ENCODE measurements at places on chromosomes 6 and 20. TPM values are rescaled to one million over a fixed set of nuclear protein-coding genes. Genes with fewer than 3 reads are reported as not detected.
A peak's percentile ranks its signal among the peaks of the same experiment; 100 is the strongest.

Gene NR2E1
- total RNA-seq, result not detected

Gene IPCEF1
- 1.5 TPM for total RNA-seq

Gene SLC17A2
- not detected for total RNA-seq

Gene SALL4
- 20.5 TPM for total RNA-seq

Gene TAP2
- 24.2 TPM for total RNA-seq

DNA sequence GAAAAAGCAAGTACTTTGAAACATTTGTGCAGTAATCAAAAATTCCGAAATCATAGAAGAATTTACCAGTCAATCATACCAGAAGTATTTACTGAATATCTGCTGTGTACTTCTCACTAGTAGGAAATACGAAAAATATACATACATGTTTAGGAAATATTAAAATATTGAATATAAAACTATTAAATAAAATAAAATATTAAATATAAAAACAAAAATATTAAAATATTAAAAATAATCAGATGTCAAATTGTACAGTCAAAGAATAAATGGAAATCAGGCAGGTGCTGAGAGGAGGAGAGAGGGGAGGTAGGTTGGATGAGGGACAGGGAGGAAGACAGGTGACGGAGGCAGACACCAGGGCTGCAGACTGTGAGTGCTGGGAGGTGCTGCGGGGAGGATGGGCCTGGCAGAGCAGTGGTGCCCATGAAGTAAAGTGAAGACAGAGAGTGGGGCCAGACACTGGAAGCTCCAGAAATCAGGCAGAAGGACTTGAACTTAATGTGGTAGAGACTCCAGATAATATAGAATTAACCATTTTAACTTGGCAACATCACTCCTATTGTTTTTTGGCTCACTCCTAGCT lies 55.9 kb downstream of the PRKN start:
- H3K27ac ChIP-seq, result no peak overlapping the region
- no peaks in the 10 kb centered on the region for H3K4me1 ChIP-seq
- H3K27me3 ChIP-seq, result no peaks in the 10 kb centered on the region
- H3K36me3 ChIP-seq, result no peaks in the 10 kb centered on the region

DNA sequence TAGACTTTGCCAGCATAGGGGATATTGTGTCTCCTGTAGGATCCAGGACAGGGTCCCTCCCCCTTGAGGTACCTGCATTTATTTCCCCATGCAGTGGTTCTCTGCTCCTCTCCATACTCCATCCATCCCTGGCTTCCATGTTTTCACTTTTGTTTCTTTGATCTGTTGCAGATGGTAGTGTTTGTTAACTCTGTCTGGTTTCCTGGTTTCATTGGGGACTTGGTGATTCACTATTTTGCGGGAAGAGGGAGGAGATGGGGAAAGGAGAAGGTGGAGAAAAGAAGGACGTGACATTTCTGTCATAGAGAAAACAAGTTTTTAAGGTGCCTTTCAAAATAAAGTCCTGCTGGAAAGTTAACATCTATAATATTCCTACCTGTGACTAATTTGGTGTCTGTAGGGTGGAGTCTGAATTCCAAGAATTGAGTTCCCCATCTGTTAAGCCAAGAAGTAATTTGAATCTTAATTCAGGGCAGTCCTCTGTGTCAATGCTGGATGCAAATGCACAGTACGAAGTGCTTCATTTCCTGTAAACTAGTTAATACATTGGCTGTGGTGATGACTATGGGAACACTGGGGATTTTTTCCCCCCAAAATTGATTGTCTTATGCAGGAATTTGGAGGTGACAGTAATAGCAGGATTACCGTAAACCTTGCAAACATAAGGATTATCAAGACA lies 6.9 kb upstream of the RNF144B start:
- no peaks in the 10 kb centered on the region for H3K4me1 ChIP-seq
- no peaks in the 10 kb centered on the region for H3K27me3 ChIP-seq
- H3K36me3 ChIP-seq, result no peaks in the 10 kb centered on the region
- H3K27ac ChIP-seq, result no peak overlapping the region

DNA sequence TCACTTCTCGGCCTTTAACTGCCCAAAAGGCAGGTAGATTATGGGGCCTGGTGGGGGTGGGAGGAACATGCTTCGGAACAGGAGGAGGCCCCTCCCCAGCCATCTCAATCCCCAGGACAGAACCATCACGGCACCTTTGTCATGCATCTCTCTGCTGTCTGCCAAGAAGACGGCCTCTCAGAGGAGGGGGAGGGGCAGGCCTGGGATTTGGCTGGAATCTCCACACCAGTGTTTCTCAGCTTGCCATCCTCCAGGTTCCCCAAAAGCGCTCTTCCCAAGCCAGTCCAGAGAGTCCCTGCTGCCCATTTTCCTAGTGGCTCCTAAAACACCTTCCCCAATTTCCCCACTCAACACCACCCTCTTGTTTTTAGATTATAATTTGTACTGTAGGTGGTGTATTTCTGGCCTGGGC lies 2.5 kb upstream of the POU5F1 start:
- H3K27me3 ChIP-seq, result peaks cover 34% of the 10 kb centered on the region
- H3K27ac ChIP-seq, result no peak overlapping the region
- no peaks in the 10 kb centered on the region for H3K36me3 ChIP-seq
- no peak for DNase-seq
- H3K4me3 ChIP-seq, result no peak overlapping the region

DNA sequence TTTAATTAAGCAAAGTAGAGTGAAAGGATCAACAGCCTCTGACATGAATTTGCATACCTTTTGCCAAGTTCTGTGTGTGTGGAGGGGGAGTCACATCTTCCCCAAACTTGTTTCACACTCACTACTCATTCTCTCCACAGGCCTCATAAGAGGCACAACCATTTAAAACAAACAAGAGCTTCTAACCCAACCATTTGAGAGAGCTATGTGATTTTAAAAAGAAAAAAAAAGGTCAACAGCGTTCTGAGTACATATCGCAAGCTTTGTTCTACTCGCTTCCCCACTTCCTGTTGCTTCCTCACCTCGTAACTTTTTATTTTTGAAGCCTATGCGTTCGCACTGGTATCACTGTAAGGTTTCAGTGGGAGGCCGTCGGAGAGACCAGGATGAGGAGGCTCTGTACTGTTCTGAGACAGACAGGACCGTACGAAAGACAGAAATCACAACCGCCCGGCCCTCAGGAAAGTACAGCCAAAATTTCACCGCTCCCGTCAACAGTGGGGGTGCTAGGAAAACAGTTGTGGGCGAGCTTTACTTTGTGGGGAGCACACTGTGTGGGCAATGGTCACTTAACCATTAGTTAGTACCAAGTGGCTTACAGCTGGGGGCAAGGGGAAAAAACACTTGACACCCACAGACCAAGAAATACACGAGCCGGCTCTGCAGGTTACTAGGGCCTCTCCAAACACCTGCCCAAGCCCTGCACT lies 61.3 kb downstream of the TRERF1 start:
- no peak overlapping the region for H3K27ac ChIP-seq
- no peaks in the 10 kb centered on the region for H3K36me3 ChIP-seq
- no peak overlapping the region for H3K4me3 ChIP-seq
- no peak for DNase-seq

DNA sequence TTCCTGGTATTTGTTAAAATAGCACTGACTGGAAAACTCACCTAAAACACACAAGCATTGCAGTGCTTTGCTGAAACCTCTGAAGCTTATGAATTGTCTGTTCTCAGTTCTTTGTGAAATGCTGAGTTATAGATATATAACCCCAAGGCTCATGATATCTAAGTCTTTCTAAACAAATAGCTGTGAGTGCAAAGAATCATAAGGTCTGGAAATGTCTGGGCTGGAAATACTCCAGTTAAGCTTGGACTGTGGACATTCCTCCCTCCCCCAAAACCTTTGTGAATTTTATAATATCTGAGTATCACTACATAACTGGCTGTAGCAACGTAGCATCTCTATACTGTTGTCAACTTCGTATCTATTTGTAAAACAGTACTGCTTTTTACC lies 69.1 kb downstream of the CBLN4 start:
- no peaks in the 10 kb centered on the region for H3K4me1 ChIP-seq
- no peak for DNase-seq
- no peak overlapping the region for H3K4me3 ChIP-seq
- no peak overlapping the region for H3K27ac ChIP-seq

GRCh38 chr6:107709341-107709740 lies 114.8 kb downstream of the SCML4 start:
- no peak overlapping the region for H3K27ac ChIP-seq
- no peak for DNase-seq
- H3K4me1 ChIP-seq, result peaks cover 15% of the 10 kb centered on the region
- H3K27me3 ChIP-seq, result peaks cover 47% of the 10 kb centered on the region
- no peak overlapping the region for H3K4me3 ChIP-seq

GRCh38 chr6:170280689-170281045 lies 10.2 kb downstream of the DLL1 start:
- peaks cover 18% of the 10 kb centered on the region for H3K27me3 ChIP-seq
- no peak overlapping the region for H3K4me3 ChIP-seq
- no peak overlapping the region for H3K27ac ChIP-seq
- H3K4me1 ChIP-seq, result peaks cover 3% of the 10 kb centered on the region

DNA sequence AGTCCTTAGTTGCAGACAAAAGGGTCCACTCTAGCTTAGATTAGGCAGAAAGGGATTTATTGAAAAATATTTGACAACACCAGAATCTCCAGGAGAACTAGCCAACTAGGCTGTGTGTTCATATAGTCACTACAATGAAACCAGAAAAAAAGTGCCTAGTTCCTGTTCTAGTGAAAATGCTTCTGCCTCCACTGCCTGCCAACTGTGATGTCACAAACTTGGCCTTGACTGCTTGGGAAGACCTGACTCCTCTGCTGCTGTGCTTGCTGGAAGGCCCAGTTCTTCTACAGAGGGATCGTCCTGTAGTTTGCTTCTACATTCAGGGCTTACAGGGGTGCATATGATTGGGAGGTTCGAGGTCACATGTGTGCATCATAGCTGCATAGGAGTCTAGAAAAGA lies 40.3 kb upstream of the XRN2 start:
- H3K27me3 ChIP-seq, result peaks cover 14% of the 10 kb centered on the region
- H3K36me3 ChIP-seq, result no peaks in the 10 kb centered on the region
- no peak overlapping the region for H3K4me3 ChIP-seq
- no peak for DNase-seq

DNA sequence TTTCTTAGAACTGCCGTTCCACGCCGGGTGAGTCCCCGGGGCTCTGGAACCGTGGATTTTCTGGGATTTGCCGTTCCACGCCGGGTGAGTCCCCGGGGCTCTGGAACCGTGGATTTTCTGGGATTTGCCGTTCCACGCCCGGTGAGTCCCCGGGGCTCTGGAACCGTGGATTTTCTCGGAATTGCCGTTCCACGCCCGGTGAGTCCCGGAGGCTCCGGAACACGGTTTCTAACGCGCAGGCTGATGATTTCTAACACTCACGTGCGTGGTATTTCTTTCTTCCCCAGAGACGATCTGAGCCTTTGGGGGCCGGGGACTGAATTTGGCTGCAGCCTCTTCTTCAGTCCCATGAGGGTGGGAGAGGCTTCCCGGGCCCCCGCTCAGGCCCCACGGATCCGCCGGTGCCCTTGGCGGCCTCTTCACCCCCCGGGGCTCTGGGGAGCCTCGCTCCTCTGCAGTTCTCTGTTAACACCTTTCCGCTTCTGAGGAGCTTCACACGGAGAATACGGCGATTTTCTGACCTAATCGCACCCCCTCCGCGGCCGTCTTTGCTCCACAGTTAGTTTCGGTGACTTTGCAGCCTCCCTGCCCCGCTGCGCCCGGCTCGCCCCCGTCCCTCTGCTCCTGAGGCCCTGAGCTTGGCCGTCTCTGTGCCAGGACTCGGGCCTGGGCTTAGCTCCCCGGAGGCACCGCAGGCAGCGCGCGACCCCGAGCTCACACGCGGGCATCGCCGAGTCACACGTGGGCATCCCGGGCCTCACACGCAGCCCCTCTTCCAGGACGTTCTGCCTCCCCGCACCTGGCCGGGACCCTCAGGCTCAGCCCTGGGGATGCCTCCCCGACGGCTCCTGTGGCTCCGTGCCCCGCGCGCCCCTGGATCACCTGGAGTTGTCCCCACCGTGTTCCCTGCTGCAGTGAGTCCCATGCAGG lies 7.2 kb upstream of the KIF25 start:
- H3K4me3 ChIP-seq, result no peak overlapping the region
- H3K27ac ChIP-seq, result no peak overlapping the region
- H3K4me1 ChIP-seq, result no peaks in the 10 kb centered on the region
- H3K36me3 ChIP-seq, result no peaks in the 10 kb centered on the region
- no peaks in the 10 kb centered on the region for H3K27me3 ChIP-seq

DNA sequence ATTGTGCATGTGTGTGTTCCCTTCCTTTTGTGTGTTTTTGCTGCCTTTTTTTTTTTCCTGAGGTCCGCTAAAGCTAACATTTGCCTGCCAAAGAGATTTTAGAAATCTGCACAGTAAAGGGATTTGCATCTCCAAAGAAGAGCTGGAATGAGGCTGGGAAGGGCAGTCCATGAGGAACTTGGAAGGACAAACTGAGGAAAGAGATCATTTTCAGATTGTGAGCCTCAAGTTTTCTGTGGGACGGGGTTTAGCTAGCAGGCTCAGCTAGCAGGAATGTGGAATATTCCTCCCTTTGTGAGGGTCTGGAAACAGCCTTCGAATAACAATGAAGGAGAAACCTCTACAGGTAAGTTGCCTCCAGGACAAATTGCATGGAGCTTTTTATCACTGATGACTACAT lies 3.8 kb downstream of the INSM1 start:
- H3K27me3 ChIP-seq, result peaks cover 82% of the 10 kb centered on the region
- H3K4me1 ChIP-seq, result peaks cover 6% of the 10 kb centered on the region
- H3K4me3 ChIP-seq, result no peak overlapping the region
- no peaks in the 10 kb centered on the region for H3K36me3 ChIP-seq
- H3K27ac ChIP-seq, result no peak overlapping the region

- H3K27ac ChIP-seq, result no peak overlapping the region
- DNase-seq, result no peak
- no peak overlapping the region for H3K4me3 ChIP-seq
- peaks cover 9% of the 10 kb centered on the region for H3K4me1 ChIP-seq
These were observed 76.5 kb downstream of the LYRM4 start for GRCh38 chr6:5184218-5184617.

- no peak overlapping the region for H3K27ac ChIP-seq
- peaks cover 7% of the 10 kb centered on the region for H3K4me1 ChIP-seq
- H3K4me3 ChIP-seq, result no peak overlapping the region
- H3K27me3 ChIP-seq, result no peaks in the 10 kb centered on the region
- no peak for DNase-seq
These were observed 831.2 kb downstream of the KIF16B start for GRCh38 chr20:15742087-15742486.

DNA sequence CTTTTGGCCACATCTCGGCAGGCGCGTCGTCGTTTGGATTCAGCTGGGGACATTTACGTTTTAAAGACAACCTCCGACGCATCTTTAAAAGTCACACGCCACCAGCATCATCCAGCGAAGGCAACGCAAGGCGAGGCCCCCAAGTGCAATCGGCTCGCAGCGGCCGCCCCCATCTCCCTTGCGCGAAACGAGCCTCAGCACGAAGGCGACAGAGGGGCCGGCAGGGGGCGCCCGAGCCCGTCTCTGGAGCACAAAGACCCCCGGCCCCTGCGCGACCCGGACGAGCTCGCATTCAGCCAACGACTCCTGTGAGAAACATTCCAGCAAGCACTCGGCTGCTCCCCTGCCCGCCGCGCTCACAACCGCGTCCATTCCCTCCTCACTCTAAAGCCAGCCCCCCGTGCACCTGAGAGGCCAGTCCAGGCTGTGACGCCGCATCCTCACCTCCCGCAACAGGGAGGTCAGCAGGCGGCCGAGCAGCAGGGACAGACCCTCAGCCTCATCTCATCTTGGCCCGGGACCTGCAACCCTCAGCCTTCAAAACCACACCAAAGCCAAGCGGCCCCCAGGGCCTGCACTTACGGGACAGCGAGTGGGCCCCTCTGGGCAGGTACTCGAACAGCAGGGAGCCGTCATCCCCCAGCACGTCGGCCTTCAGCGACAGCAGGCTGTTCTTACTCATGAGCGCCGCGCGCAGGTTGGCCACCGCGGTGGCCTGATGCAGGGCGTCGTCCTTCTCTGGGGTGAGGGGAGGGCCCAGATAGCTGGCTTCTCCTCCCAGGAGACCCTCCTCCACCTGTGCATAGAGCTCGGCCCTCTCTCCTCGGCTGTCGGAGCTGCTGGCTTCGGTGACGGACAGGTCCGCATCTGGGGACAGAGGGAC lies 35.8 kb downstream of the SLC2A4RG start:
- DNase-seq, result peak; percentile 86
- peaks cover 10% of the 10 kb centered on the region for H3K4me1 ChIP-seq
- H3K4me3 ChIP-seq, result peak overlapping the region; percentile 72
- peak overlapping the region; percentile 82 for H3K27ac ChIP-seq
- H3K27me3 ChIP-seq, result no peaks in the 10 kb centered on the region
